ENCODE measurements at places on chromosomes 4 and X. TPM values are rescaled to one million over a fixed set of nuclear protein-coding genes. Genes with fewer than 3 reads are reported as not detected.

Gene HMGB3
- 28.1 TPM for total RNA-seq

Gene GC
- total RNA-seq = not detected

Gene RNF150
- 0.46 TPM for total RNA-seq

Gene VCX2
- not detected for total RNA-seq

Gene RASL11B
- total RNA-seq = 1.4 TPM

Gene HGFAC
- total RNA-seq = 0.62 TPM

Gene ARHGAP6
- not detected for total RNA-seq

Gene HMX1
- not detected for total RNA-seq

- H3K4me3 ChIP-seq = no peak overlapping the region
- peaks cover 24% of the 10 kb centered on the region for H3K36me3 ChIP-seq
- DNase-seq = no peak
- H3K27ac ChIP-seq = no peak overlapping the region
- peaks cover 95% of the 10 kb centered on the region for H3K4me1 ChIP-seq
- H3K27me3 ChIP-seq = no peaks in the 10 kb centered on the region
Observed at GRCh38 chr4:102531462-102531861, 30.3 kb downstream of the NFKB1 start.

DNA sequence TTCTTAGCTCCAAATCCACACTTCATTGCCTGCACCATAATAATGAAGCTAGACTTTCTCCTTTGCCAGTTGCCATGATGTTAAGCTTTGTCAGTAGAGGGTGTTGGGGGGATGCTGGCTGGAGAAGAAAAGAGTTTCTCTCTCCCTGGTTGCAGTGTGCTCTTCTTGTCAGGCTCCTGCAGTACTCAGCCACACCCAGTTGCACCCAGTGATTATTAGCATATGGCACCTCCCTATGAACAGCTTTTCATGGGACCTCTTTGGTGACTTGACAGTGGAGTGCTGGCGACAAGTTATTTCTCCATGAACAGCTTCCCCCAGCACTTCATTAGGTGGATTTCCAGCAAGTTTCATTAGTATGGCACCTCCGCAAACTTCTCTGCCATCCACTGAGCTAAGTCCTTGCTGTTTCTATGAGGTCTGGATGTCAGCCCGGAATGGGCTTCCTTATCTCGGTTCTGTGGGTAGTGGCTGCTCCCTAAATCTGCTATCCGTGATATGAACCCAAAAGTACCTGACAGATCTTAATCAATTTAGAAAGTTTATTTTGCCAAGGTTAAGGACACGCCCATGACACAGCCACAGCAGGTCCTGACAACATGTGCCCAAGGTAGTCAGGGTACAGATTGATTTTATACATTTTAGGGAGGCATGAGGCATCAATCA is 18.8 kb upstream of the OTUD4 start:
- H3K27ac ChIP-seq = no peak overlapping the region
- H3K27me3 ChIP-seq = peaks cover 2% of the 10 kb centered on the region
- H3K4me3 ChIP-seq = no peak overlapping the region
- no peak for DNase-seq
- H3K4me1 ChIP-seq = no peaks in the 10 kb centered on the region

- H3K4me1 ChIP-seq = peaks cover 17% of the 10 kb centered on the region
- H3K36me3 ChIP-seq = no peaks in the 10 kb centered on the region
- no peak within 1 kb of the TSS for H3K27ac ChIP-seq
- peak within 1 kb of the TSS; percentile 96 for H3K4me3 ChIP-seq
Observed at GRCh38 chr4:154743683-154744340, at the start of gene LRAT. Gene LRAT, plus strand, starts transcription at chr4:154744000. Its CDS starts 327 bp downstream, at chr4:154744327.

- H3K4me1 ChIP-seq = no peaks in the 10 kb centered on the region
- H3K36me3 ChIP-seq = peaks cover 8% of the 10 kb centered on the region
- H3K27ac ChIP-seq = no peak overlapping the region
- no peak for DNase-seq
- no peak overlapping the region for H3K4me3 ChIP-seq
- H3K27me3 ChIP-seq = no peaks in the 10 kb centered on the region
Observed at GRCh38 chr4:97942951-97943350, 200.3 kb downstream of the STPG2 start.

DNA sequence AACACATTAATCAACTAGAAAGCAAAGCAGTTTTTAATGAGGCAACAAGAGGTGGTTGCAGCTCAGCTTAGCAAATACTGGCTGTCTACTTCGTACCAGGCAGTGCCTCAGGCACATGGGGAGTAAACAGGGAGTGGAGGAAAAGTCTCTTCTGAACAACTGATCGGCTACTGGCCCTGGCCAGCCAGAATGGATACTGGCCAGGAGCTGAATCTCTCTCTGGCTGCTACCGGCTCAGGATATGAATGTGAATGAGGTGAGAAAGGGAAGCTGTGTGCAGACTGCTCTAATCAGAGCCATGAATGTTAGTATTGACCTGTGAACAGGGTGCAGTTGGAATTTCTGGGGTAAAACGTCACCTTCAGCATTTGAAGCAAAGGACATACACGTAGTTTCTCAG is 77.3 kb downstream of the STK32B start:
- no peak overlapping the region for H3K4me3 ChIP-seq
- H3K27me3 ChIP-seq = peaks cover 17% of the 10 kb centered on the region
- H3K27ac ChIP-seq = no peak overlapping the region
- DNase-seq = no peak
- H3K36me3 ChIP-seq = peaks cover 3% of the 10 kb centered on the region

GRCh38 chrX:77960567-77960966 is 8.9 kb downstream of the PGAM4 start:
- H3K4me1 ChIP-seq = peaks cover 38% of the 10 kb centered on the region
- H3K27ac ChIP-seq = peak overlapping the region; percentile 71
- peaks cover 6% of the 10 kb centered on the region for H3K27me3 ChIP-seq
- no peaks in the 10 kb centered on the region for H3K36me3 ChIP-seq
- peak overlapping the region; percentile 45 for H3K4me3 ChIP-seq

GRCh38 chr4:73703320-73703719 is 37.0 kb upstream of the CXCL8 start:
- no peaks in the 10 kb centered on the region for H3K4me1 ChIP-seq
- no peak overlapping the region for H3K27ac ChIP-seq
- DNase-seq = no peak
- H3K36me3 ChIP-seq = no peaks in the 10 kb centered on the region
- H3K27me3 ChIP-seq = peaks cover 5% of the 10 kb centered on the region
- H3K4me3 ChIP-seq = no peak overlapping the region

- no peaks in the 10 kb centered on the region for H3K36me3 ChIP-seq
- H3K4me3 ChIP-seq = no peak overlapping the region
- H3K27me3 ChIP-seq = no peaks in the 10 kb centered on the region
- no peak for DNase-seq
Observed at GRCh38 chrX:31893525-31893924, 821.7 kb upstream of the FTHL17 start.

DNA sequence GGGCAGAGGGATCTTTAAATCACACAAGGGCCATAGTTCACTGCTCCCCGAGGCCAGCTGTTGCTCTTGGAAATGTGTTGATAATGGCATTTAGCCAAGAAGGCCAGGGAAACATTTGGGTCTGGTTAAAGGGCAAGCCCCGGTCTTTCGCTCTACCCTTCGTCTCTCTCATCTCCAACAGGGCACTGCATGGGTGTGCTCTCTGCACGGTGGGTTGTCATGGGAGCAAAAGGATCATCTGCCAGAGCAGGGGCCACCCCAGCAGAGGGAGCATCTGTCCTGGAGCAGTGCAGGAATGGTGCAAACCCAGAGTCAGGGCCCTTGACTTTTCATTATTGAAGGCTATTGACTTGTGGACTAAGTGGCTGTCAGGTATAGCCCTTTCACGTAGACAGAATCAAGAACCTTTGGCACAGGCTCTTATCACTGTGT is 22.7 kb upstream of the PGRMC2 start:
- no peaks in the 10 kb centered on the region for H3K36me3 ChIP-seq
